ENCODE measurements at places on chromosomes 1 and 21.

- no peak for DNase-seq
Measured at GRCh38 chr1:43419627-43420425, 30.1 kb downstream of the SZT2 start.

- DNase-seq = no peak
Measured at GRCh38 chr1:6342056-6342455, 51.5 kb downstream of the ACOT7 start.

DNA sequence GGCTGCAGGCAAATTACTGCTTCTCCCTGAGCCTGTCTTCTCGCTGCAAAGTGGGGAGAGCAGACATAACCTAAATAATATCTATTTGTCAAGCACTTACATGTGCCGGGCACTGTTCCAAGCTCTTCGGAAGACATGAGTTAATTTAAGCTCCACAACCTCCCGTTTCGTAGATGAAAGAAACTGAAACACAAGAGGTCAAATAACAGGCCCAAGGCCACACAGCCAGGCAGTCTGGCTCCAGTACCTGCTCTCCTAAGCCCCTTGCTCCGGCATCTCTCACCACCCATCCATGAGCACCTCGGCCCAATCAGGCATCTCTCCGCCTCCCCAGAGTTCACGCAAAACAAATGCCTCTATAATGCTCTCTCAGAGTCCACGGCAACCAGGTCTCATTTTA, 65.4 kb downstream of the TAS1R2 start:
- no peak for DNase-seq

- DNase-seq = no peak
Measured at GRCh38 chr1:39732730-39733129, 6.0 kb upstream of the PPIE start.

DNA sequence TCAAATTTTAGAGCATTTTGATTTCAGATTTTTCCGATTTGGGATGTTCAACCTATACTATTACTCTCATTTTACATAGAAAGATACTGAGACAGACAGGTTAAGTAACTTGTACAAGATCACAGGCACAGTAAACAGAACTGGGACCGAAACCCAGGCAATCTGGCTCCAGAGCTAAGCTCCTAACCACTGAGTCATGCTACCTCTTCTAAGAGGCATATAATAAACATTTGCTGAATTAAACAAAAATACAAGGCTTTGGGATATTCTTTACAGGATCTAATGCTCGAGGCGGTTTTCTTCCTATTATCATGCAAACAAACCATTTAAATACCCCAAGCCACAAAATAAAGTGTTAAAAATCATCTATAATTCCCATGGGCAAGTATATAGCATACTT, 50.3 kb downstream of the MCOLN2 start:
- no peak for DNase-seq

DNA sequence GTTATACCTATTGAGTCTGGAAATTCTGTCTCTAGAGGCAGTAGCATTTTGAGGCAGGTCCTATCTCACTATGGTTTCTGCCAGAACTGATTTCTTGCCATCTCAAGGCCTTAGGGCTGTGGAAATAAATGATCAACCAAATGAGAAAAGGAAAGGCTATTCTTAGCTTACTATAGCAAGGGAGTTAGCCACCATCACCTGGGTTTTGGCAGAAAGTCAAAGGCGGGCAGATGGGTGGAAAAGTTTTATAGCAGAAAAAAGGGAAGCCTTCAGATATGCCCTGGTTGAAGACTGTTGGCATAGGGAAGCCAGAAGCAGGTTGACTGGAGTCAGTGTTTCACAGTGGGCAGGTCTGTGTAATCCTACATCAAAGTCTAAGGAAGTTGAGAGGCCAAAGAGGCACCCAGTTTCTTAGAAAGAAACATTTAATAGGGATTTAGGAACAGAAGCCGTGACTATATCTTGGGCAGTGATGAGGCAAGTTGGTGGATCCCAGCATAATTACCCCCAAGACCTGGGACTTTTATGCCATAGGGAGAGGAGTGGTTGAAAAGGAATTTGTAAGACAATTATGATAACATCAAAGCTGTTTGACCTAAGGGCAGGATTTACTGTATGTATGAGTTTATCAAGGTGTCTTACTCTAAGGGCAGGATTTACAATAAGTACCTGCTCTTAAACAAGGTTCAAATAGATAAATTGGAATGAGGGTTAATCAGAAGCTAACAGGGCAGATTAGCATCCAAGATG, 29.7 kb downstream of the CTH start:
- DNase-seq = no peak

DNA sequence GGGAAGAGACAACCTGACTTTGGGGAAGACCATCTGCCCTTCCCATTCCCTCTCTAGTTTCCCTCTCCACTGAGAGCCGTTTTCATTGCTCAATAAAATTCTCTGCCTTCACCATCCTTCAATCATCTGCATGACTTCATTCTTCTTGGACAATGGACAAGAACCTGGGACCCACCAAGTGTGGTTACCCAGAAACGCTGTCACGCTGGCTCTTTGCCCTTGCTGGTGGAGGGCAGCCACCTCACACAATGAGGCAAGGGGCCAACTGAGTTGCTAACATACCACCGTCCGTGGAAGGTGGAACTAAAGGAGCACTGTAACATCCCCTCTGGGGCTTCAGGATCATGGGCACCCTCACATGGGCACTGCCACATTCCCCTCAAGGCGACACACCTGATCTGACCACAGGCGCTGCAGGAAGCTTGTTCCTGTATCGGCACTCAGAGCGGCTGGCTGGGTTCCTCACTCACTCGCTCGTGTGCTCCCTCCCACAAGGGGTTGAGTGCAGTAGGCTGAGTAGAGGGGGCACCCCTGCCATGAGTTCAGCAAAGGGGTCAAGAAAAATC, 652.4 kb downstream of the PLPP3 start:
- DNase-seq = no peak
